Thoracic aorta (tissue), 2 donors: ENCODE measurements at places on chromosomes 11 and 22. TPM values are rescaled to one million over a fixed set of nuclear protein-coding genes. Genes with fewer than 3 reads are reported as not detected.
A peak's percentile ranks its signal among the peaks of the same experiment; 100 is the strongest.

KREMEN1 gene
- total RNA-seq = 13.9 TPM

TUB gene
- total RNA-seq = 6.9 TPM

DNAJB13 gene
- total RNA-seq = 1.8 TPM

- peaks cover 34% of the 10 kb centered on the region for H3K36me3 ChIP-seq
- no peak overlapping the region for H3K4me3 ChIP-seq
- DNase-seq = no peak
- H3K27me3 ChIP-seq = no peaks in the 10 kb centered on the region
These were observed 29.6 kb downstream of the SBF1 start for GRCh38 chr22:50445071-50445879.

- no peaks in the 10 kb centered on the region for H3K4me1 ChIP-seq
- H3K4me3 ChIP-seq = no peak overlapping the region
- no peaks in the 10 kb centered on the region for H3K27me3 ChIP-seq
- H3K36me3 ChIP-seq = no peaks in the 10 kb centered on the region
- no peak for DNase-seq
- no peak overlapping the region for H3K27ac ChIP-seq
These were observed 57.2 kb downstream of the GUCY1A2 start for GRCh38 chr11:106961048-106961447.

GRCh38 chr22:31160328-31160978 is 471 bp downstream of the RNF185 start:
- peak overlapping the region; percentile 75 for H3K4me3 ChIP-seq
- no peaks in the 10 kb centered on the region for H3K36me3 ChIP-seq
- peaks cover 30% of the 10 kb centered on the region for H3K4me1 ChIP-seq
- peak overlapping the region; percentile 95 for H3K27ac ChIP-seq
- no peaks in the 10 kb centered on the region for H3K27me3 ChIP-seq

DNA sequence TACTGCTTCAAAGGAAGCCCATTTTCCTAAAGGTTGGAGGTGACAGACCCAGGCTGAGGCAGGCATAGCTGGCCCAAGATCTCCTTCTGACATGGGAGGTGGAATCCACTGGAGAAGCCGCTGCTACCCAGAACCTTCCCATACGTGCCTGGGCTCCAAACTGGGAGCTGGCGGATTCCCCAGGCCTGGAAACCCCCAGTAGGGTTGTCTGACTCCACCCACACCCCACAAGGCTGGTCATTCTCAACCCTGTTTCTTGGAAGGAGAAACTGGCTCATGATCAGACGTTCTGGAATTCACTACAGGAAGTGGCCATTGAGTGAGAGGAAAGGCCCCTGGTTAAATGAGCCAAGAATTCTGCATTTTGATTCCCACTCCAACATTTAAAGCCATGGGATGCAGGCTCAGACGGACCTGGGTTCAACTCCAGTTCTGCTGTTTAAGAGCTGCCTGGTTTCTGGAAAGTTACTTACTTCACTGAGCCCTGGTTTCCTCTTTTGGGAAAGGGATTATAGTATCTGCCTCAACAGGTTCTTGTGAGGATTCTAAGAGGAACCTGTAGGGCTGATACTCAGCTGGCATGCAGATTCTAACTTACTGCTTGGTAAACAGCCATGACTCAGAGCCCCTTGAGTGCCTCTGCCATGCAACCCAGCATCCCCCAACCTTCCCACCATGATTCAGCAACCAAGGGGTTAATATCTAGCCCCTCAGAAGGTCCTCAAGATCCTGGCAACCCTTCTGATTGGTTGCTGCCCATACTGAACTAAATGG is 19.4 kb upstream of the TSKU start:
- H3K4me1 ChIP-seq = peaks cover 9% of the 10 kb centered on the region
- H3K4me3 ChIP-seq = no peak overlapping the region
- no peaks in the 10 kb centered on the region for H3K27me3 ChIP-seq
- no peaks in the 10 kb centered on the region for H3K36me3 ChIP-seq
